ENCODE measurements at places on chromosomes 5 and 9. TPM values are rescaled to one million over a fixed set of nuclear protein-coding genes. Genes with fewer than 3 reads are reported as not detected.

DNA sequence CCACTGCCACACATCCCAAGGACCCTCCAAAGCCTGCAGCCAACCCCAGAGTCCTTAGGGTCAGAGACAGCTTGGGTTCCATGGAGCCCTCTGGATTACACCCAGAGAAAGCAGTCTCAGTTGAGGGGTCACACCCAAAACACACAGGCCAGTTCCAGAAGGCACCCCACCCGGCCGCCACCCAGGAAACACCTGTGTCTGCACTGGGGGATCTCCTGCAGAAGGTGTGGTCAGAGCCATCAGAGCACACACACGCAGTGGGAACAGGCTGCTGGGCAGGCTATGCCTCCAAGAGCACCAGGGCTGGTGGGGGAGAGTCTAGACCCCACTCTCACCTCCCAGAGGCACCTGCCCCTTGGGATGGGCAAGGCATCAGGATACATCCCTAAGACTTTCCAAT lies 27.3 kb downstream of the NIPAL4 start:
- no peak for DNase-seq

DNA sequence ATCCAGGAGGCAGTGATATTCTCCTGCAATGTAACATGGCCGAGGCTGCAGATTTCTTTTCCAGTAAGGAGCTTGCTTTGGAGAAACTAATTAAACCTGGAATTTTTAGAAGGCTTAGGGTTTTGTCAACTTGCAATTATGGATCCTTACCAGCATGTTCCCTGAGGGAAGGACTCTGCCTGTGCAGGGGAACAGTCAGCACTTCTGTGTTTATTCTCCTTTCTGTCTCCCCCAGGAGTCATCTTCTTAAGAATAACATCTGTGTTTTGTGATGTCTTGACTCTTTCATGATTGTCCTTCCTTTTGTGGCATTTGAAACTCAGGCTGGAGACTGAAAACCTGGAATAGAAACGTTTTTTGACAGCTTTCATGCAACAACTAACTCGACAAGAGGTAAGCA lies 80.5 kb upstream of the TNFSF8 start:
- DNase-seq = no peak

GRCh38 chr9:2210201-2210600 lies 195.1 kb downstream of the SMARCA2 start:
- no peak for DNase-seq

DNA sequence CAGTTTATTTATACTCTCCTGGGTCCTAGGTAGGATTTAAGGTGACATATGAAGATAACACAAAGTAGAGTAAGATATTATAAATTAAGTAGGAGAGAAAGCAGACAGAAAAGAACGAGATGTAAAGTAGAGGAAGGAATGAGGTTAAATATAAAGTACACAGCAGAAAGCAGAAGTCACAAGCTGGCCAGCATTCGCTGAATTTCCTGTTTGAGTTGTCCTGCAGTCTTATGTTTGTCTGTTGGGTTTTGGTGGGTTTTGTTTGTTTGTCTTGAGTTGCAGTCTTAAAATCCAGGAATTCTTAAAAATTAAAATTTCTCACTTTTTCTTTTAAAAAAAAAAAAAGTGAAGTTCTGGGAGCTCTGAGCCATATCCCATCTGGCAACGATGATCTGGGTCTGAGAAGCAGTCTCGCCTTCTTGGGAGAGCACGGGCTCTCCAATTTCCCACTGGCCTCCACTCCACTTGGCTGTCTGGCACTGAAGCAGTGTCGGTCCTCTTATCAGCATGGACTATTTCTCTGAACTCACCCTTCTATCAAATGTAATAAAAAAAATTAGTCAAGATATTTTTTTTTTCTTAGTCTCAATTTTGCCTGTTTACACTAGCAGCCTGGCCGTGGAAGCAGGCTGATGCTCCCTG lies 2.0 kb downstream of the S100Z start:
- DNase-seq = no peak

NFIB gene
- total RNA-seq = 62.6 TPM

- DNase-seq = peak; percentile 72
These were observed at the start of gene TNFSF15 for GRCh38 chr9:114805670-114806525. Gene TNFSF15 (minus strand): TSS chr9:114806039. CDS start chr9:114806012, 27 bp downstream.

DNA sequence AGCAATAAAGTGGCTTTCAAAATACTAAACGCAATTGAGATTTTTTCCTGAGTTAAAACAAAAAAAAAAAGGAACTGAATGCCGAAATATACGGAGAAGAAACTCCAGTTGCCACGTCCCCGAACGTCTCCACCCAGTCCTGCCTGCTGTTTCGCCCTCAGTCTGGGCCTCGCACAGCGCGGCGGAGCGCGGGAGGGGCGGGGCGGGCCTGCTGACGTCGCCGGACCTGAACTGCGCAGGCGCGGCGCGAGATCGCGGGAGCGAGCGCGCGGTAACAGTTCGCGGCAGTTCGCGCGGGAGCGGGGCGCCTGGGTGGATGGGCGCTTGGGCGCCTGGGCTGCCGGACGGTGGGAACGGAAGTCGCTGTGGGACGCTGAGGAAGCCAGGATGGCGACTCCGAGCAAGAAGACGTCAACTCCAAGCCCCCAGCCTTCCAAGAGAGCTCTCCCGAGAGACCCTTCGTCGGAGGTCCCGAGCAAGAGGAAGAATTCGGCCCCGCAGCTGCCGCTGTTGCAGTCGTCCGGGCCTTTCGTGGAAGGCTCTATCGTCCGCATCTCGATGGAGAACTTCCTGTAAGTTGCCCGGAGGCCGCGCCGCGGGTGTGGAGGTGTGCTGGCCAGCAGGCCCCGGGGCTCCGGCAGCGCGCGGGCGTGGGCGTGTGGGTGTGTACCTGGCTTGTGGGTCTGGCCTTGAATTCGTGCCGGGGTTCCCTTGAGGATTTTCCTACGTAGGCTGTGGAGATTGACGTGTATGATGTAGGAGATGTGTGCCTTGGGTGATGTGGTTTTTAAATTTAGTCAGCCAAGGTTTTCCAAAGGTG lies at the start of gene SMC5:
SMC5 (plus strand) TSS at position 287 of the 820 bp plus-strand sequence; CDS start at position 388, 101 bp downstream.
- peak; percentile 96 for DNase-seq

- peak; percentile 29 for DNase-seq
These were observed at the start of gene ACSL6 for GRCh38 chr5:132011622-132012343. Gene ACSL6 (minus strand): TSS chr5:132011658. CDS start chr5:132011553, 105 bp downstream.

DNA sequence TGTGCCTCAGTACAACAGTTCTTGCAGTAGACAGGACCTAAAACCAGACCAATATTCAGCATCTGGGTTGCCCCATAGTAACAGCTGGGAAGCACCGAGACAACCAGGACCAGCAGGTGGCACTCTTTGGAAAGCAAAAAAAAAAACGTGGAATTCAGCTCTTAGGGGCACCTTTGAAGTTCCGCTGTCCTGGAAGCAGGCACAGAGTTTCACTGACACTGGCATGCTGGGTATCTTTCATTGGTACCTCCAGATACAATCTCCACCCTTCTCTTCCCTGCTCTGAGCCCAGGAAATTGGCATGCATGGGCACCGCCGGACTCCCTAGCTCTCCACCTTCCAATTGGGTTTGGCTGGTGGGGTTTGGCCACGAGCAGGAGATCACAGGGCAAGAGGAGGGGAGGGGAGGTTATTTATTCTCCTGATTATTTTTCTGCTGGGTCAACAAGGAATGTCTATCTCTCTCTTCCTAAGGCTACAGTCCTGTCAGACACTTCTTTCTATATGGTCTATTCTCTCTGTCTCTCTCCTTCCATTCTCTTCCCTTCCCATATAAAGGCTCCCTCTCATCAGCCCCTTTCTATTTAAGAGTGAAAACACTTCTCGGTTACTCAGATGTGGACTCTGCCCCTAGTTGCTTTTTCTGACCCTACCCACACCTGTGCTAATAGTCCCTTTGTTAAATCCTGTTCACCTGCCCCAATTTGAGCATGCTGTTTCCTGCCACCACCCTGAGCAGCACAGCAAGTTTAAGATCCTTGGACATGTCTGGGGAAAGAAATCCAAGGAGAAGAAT lies 1.9 kb upstream of the IDNK start:
- DNase-seq = peak; percentile 49

GRCh38 chr5:36378551-36378950 lies 76.8 kb upstream of the RANBP3L start:
- no peak for DNase-seq

GRCh38 chr5:143148771-143149170 lies 254.7 kb downstream of the NR3C1 start:
- no peak for DNase-seq

OLFM1 gene
- total RNA-seq = 4.6 TPM

DNA sequence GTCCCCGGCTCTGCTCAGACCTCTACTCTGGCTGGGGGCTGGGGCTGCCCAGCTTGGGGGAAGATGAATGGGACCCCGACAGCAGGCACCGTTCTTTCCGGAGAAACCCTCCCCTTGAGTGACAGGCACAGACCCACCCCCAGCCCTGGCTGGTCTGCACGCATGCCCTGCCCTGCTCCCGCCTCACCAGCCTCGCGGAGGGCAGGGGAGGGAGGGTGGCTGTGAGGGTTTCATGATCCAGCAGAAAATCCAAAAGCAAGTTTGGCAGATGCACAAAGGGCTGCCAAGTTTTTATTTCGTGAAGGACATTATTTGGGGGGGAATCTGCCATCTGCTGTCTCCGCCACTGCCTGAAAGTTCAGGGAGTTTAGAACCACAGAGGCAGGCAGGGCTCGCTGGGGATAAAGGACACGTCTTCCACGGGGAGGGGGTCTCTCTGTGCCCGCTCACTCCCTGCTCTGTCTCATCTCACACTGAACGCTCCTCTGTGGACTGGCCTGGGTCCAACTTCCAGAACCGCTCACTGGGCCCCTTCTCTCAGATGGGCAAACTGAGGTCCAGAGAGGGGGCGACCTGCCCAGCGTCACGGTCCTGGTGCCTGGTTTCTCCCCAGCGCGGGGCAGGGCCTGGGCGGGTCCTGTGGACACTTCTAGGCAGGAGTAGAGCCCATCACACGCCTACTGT lies 92.9 kb downstream of the RXRA start:
- no peak for DNase-seq

MYMK gene
- not detected for total RNA-seq

TMEM171 gene
- 101 TPM for total RNA-seq

DNA sequence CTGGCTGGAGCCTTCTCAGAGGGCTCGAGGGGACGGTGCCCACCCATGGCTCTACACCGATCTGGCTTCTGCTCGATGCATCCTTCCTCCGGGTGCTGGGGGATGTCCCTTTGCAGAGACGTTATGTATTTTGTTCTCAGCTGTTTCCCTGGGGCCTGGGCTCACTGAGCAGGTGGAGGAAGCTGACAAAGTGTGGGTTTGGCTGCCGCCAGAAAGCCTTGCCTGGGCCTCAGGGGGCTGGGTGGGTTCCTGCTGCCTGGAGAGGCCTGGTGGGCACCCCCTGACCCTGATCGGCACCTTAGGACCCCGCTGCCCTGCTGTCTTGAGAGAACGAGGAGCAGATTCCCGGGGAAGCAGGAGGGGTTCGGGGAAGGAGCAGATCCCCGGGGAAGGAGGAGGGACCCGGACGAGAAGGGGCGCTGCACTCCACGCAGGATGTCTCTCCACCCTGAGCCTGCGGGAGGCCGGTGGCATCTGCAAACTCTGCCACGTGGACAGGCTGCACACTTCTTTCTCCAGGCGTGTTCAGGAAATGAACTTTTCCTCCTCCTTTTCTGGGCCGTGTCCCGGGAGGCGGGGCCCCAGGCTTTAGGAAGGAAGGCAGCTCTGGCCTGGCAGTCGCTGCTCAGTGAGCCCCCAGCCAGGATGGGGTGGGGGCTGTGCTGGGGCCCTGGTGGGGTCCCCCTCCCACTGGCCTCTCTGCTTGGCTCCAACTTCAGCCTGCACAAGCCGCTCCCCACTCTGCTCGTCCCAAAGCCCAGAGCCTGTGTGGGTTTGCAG lies 148.9 kb downstream of the RXRA start:
- peak; percentile 75 for DNase-seq

C7 gene
- total RNA-seq = 44.1 TPM

DNA sequence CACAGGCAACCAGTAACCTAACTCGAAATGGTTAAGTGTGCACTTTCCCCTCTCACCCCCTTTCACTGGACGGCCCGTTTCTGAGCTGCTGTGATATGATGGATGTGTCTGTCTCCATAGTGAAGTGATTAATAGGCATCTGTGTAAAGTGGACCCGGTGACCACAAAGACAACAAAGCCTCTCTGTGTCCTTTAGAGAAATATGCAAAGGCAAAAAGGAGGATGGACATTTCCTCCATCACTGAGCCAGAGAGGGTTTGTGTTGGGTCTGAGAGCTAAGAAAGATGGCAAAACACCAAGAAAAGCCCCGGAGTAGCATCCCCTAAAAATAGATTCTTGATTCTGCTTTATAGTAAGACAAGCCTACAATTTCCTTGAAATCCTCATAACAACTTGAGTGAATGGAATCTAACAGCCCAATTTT lies 120.6 kb downstream of the SEMA6A start:
- no peak for DNase-seq

GRCh38 chr5:123936548-123936947 lies 424.6 kb downstream of the CSNK1G3 start:
- DNase-seq = no peak

IFNA5 gene
- not detected for total RNA-seq

DNA sequence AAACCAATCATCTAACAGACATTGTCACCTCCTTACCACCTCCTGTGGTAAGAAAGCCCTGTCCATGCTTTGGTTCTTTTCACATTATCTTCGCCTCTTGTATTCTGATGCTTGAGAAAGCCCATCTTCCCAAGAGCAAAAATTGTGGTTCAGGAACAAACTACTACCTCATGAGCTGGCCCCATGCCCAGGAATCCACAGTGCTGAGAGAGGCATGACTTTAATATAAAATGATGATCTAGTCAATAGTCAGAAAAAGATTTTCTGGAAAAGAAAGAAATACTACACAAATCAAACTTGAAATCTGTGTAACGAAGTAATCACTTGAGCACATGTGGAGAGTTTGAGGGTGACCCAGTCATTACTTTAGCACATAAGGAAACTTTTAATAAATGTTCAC lies 94.7 kb downstream of the FGF10 start:
- DNase-seq = no peak

PLPPR1 gene
- 0.38 TPM for total RNA-seq

DNA sequence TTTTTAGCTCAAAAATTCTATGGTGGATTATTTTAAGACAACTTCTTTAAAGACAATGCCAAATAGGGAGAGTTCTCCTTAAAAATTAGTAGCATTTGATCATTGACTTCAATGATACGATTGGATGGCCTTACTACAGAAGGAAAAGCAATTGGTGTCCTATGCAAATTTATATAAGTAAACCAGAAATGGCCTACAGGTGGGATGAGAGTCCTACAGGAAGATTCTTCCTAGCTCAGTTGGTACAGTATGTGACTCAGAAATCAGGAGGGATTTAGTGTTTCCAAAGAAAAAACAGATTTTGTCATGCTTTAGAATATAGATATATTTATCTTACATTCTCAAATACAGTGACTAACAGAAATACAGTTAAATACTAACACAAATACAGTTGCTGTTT lies 6.5 kb downstream of the ANKRA2 start:
- no peak for DNase-seq

ORM2 gene
- 1.0 TPM for total RNA-seq

- no peak for DNase-seq
These were observed 168.1 kb downstream of the PAX5 start for GRCh38 chr9:36865731-36866635.

GRCh38 chr9:87505869-87506678 lies 8.4 kb downstream of the DAPK1 start:
- DNase-seq = no peak

GRCh38 chr5:14678773-14679334 lies 14.3 kb downstream of the OTULIN start:
- no peak for DNase-seq

GRCh38 chr5:67985686-67986387 lies 229.7 kb upstream of the PIK3R1 start:
- no peak for DNase-seq

KCNIP1 gene
- total RNA-seq = 0.79 TPM

NEURL1B gene
- 65.7 TPM for total RNA-seq

ASTN2 gene
- total RNA-seq = 5.4 TPM

GRCh38 chr9:100673249-100673648 lies 95.4 kb downstream of the CAVIN4 start:
- DNase-seq = no peak

GMCL2 gene
- not detected for total RNA-seq
